Thyroid gland (tissue), 4 donors: ENCODE measurements at places on chromosomes 6 and 20. TPM values are rescaled to one million over a fixed set of nuclear protein-coding genes. Genes with fewer than 3 reads are reported as not detected.

The PRSS16 gene
- 32.0 TPM for total RNA-seq

The NOTCH4 gene
- 11.0 TPM for total RNA-seq

The CCN6 gene
- total RNA-seq, result 0.33 TPM

The DLK2 gene
- 0.89 TPM for total RNA-seq

The CST9 gene
- not detected for total RNA-seq

The KCNQ5 gene
- 11.3 TPM for total RNA-seq

The TBX18 gene
- total RNA-seq, result 7.1 TPM

The CTAGE9 gene
- total RNA-seq, result not detected

The PRDM1 gene
- total RNA-seq, result 6.6 TPM

The WDR46 gene
- total RNA-seq, result 44.5 TPM

The NXT1 gene
- total RNA-seq, result 27.2 TPM

The RIPPLY2 gene
- not detected for total RNA-seq

The TUBB1 gene
- total RNA-seq, result not detected

The SNRNP48 gene
- 11.2 TPM for total RNA-seq

The B3GALT4 gene
- total RNA-seq, result 10.5 TPM

The GCM1 gene
- not detected for total RNA-seq

The SYCP2 gene
- 1.9 TPM for total RNA-seq

The C6orf132 gene
- 27.7 TPM for total RNA-seq

The LTA gene
- total RNA-seq, result not detected

The ECT2L gene
- total RNA-seq, result 0.20 TPM

The MYT1 gene
- total RNA-seq, result 0.54 TPM

The RAET1E gene
- not detected for total RNA-seq

The CYP21A2 gene
- not detected for total RNA-seq

The ENPP1 gene
- total RNA-seq, result 49.7 TPM

The MRPS26 gene
- 56.3 TPM for total RNA-seq

The CHRNA4 gene
- total RNA-seq, result 1.7 TPM

The HTR1B gene
- not detected for total RNA-seq

The TUBB2B gene
- total RNA-seq, result 6.1 TPM

The MLN gene
- not detected for total RNA-seq

The CCM2L gene
- total RNA-seq, result 7.4 TPM

The CFAP61 gene
- total RNA-seq, result 1.6 TPM

The PAK5 gene
- not detected for total RNA-seq

The COX4I2 gene
- 1.1 TPM for total RNA-seq

The LYRM2 gene
- 32.1 TPM for total RNA-seq

The GID8 gene
- 30.8 TPM for total RNA-seq
